Activated CD4-positive, alpha-beta T cell treated with anti-CD3 and anti-CD28 coated beads, Interleukin-2, amount 50 U/mL, for 1 hour (primary cell): ENCODE measurements at places on chromosomes 3 and 15.

- DNase-seq = no peak
Observed at GRCh38 chr15:67085237-67085817, 19.9 kb downstream of the SMAD3 start.

DNA sequence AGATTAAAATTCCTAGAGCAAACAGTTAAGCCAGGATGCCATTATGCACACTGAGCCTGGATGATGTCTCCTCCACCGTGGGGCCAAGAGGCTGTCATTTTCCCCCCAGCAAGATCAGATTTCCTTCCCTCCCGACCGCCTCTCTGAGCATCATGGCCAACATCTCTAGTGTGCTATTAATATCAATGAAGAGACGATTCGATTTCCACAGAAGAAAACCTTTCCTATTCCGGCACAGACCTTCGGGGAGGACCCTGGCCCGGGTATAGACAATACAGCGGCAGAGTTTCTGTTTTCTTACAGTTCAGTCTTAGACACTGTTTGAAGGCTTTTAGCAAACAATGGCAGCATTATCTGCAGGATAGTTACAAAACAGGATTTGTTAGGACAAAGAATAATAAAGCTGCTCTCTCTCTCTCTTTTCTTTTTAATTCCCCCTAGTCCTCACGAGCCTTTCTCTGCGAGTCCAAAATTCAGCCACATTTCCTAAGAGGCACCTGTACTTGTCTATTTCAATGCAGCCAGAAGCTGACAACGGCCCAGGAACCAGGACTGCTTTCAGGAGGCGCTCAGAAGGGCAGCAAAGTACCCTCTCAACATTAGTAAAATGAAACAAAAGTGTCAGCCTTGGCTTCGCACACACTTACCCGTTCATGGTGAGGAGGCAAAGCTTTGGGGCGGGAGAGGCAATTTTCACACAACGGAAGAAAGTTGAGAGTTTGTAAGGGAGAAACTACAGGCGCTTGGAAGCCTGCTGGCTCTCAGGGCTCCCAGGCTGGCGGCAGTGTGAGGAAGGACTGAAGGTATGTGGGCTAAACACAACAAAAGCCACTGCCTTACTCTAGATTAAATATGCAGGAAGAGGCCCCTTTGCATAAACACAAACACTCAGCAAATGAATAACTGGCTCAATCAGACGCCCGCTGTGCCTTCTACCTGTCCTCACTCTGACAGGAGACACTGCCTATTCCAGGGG, 278.0 kb downstream of the FOXP1 start:
- peak; percentile 19 for DNase-seq

DNA sequence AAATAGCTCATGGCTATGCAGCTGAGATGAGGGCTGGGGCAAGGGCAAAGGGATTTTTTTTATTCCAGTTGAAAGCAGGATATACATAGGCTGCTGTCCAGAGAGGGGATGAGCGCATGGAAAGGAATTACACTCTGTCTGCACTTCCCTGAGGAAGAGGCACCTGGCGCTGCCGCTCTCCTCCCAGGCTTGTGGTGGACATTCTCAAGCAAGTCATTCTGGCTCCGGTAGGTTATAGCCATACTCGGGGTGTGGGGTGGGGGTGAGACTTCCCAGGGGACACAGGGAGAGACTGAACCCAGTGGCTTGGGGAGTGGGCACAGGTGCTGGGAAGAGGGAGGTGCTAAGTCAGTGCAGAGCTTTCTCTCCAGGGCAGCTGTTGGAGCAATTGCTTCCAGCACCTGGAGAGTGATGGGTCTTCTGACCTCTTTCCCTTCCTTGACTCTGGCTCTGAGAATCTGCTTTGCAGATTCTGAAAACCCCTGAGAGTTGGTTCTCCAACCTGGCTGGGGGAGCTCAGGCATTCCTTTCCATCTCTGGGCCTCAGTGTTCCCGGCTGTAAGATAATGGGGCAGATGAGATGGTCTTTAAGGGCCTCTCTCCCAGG, 24.3 kb downstream of the CYP8B1 start:
- no peak for DNase-seq

- DNase-seq = no peak
Observed at GRCh38 chr3:161444694-161445077, 51.9 kb upstream of the OTOL1 start.

DNA sequence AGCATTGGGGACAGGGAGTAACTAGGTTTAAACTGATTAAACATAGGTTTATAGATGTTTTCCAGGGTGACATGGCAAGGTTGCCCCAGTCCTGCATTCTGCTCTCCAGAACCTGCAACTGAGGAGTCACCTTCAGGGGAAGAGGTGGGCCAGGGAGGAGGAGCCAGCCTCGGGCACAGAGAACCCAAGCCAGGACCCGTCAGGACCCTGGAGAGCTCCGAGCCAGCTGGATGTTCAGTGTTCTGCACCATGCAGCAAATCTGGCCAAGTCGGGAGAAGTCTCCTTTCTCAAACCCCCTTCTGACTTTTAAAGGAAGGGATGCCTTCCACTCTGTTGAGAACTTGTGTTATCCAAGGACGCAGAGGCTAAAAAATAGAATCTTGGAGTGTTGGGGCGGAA, 62.1 kb upstream of the SLC6A11 start:
- DNase-seq = peak; percentile 38

- DNase-seq = no peak
Observed at GRCh38 chr15:90287946-90288345, 22.5 kb downstream of the NGRN start.
